ENCODE measurements at places on chromosomes 7 and 10. TPM values are rescaled to one million over a fixed set of nuclear protein-coding genes. Genes with fewer than 3 reads are reported as not detected.
A peak's percentile ranks its signal among the peaks of the same experiment; 100 is the strongest.

The NODAL gene
- not detected for total RNA-seq

The SOSTDC1 gene
- total RNA-seq = not detected

- no peak for DNase-seq
These were observed 14.0 kb upstream of the SEM1 start for GRCh38 chr7:96723622-96724021.

DNA sequence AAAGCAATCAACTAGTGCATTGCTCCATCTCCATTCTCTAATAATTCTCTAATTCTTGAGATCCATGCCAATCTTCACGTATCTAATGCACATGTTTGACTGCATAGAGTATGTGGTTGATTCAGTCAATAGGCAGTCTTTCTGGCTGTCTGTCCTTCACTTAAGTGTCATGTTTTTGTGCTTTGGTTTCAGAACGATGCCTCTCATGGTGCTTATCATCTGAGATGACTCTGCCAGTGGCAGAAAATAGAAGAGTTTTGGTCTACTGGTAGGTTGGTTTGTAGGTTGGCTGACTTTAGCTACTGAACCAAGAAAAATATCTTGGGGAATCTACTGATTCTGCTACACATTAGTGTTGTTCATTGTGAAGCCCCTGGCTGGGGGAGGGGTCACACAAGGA, 364.2 kb downstream of the SFMBT2 start:
- DNase-seq = no peak

GRCh38 chr10:70271996-70272924, 11.5 kb downstream of the NPFFR1 start:
- DNase-seq = no peak

The MKX gene
- 0.35 TPM for total RNA-seq

- DNase-seq = peak; percentile 47
These were observed 56.1 kb downstream of the ATAD1 start for GRCh38 chr10:87761892-87762291.

The EPO gene
- 0.88 TPM for total RNA-seq

- no peak for DNase-seq
These were observed 980 bp downstream of the TMEM26 start for GRCh38 chr10:61452151-61452651.

- DNase-seq = no peak
These were observed 9.0 kb upstream of the VIM start for GRCh38 chr10:17219024-17219423.

GRCh38 chr7:35866186-35866585, 65.3 kb downstream of the SEPTIN7 start:
- peak; percentile 13 for DNase-seq

DNA sequence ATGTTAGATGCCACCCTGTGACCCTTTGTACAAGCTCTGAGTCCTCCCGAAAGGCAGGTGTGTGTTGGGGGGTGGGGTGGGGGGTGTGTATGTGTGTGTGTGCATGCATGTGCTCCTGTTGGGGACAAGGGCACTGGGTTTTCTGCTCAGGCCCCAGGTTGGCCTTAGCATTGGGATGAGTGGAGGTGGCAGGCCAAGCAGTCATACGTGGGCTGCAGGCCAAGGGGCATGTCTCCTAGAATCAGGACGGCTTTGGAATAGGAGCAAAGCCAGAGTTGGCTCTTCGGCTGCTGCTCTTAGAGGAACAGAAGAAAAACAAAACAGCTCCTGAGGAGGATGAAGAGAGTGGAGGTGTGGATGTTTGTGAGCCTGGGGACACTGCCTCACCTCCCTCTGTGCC, 26.0 kb downstream of the HSPA12A start:
- no peak for DNase-seq

Measured in myocyte (in vitro differentiated cells).